Naive thymus-derived CD8-positive, alpha-beta T cell (primary cell): ENCODE measurements at places on chromosomes 2 and 18. TPM values are rescaled to one million over a fixed set of nuclear protein-coding genes. Genes with fewer than 3 reads are reported as not detected.
A peak's percentile ranks its signal among the peaks of the same experiment; 100 is the strongest.

GRCh38 chr18:25896956-25897355 lies 193.5 kb downstream of the SS18 start:
- DNase-seq = no peak

C2orf72 gene
- total RNA-seq = not detected

GRCh38 chr2:165423081-165423480 lies 46.4 kb upstream of the CSRNP3 start:
- no peak for DNase-seq

- no peak for DNase-seq
Measured at GRCh38 chr2:4762951-4763376, 929.2 kb upstream of the SOX11 start.

SGO2 gene
- 4.9 TPM for total RNA-seq

- no peak for DNase-seq
Measured at GRCh38 chr2:132974467-132975095, 304.6 kb upstream of the LYPD1 start.

- peak; percentile 46 for DNase-seq
Measured at GRCh38 chr18:62637807-62638687, 77.3 kb upstream of the PHLPP1 start.

ICA1L gene
- 4.7 TPM for total RNA-seq

REG1B gene
- not detected for total RNA-seq

SERPINB13 gene
- not detected for total RNA-seq

GRCh38 chr2:59177748-59178147 lies 936.6 kb upstream of the FANCL start:
- DNase-seq = no peak

NEU4 gene
- not detected for total RNA-seq

DAPL1 gene
- not detected for total RNA-seq

XIRP2 gene
- total RNA-seq = not detected

SMCHD1 gene
- total RNA-seq = 208 TPM

DNA sequence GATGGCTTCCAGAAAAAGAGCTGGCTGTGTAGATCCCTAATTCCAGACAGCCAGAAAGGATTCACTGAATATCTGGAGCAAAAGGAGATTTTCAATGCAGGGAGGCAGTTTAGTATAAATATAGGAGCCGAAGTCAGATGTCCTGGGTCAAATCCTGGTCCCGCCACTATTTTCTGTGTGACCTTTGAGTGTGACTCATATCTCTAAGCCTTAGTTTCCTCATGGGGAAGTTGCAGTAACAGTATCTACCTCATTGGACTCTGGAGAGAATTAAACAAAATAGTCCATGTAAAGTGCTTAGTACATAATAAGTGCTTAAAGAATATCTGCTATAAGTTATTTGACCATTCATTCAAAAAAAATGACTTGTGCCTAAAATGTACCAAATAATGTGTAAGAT lies 52.1 kb upstream of the ITGA6 start:
- no peak for DNase-seq

- DNase-seq = no peak
Measured at GRCh38 chr2:232871835-232872736, 2.0 kb downstream of the SNORC start.

MAIP1 gene
- 18.5 TPM for total RNA-seq

- peak; percentile 3 for DNase-seq
Measured at GRCh38 chr18:46343931-46344372, 239.8 kb downstream of the HAUS1 start.

- no peak for DNase-seq
Measured at GRCh38 chr2:198518935-198519334, 714.5 kb downstream of the PLCL1 start.

GRCh38 chr2:15556311-15556930 lies 4.7 kb downstream of the NBAS start:
- DNase-seq = no peak

ALLC gene
- total RNA-seq = not detected

DNA sequence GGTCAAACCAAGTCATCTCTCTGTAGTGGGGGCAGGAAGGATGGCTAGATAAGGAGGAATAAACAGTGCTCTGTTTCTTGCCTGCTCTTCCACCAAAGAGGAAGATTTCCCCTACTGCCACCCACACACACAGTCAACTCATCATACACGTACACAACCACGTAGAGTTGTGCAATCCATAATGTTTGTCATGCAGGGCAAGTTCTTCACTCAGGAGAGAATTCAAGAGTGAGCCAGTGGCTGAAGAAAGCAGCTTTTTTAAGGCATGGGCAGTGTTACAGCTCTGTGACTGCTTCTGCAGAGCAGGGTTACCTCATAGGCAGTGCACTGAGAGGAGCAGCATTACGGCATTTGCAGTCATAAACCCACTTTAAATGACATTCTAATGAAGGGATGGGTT lies 283.0 kb downstream of the RND3 start:
- no peak for DNase-seq

COLEC12 gene
- not detected for total RNA-seq

DNA sequence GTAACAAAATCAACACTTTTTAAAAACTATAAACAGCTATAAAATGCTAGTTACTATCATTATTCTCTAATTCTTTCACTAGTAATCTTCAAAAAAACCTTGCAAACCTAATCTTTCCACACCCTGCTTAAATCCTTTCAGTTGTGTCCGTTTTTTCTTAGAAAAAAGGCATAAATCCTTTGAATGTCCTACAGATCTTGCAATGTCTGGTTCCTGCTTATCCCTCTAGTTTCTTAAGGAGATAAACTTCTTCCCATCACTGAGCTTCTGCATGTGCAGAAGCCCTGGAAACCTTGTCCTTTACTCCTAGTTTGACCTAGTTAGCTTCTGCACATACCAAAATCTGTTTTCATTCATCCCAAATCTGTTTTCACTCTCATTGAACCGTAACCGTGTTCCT lies 1.3 kb upstream of the PNO1 start:
- DNase-seq = no peak

GRCh38 chr2:235492850-235493344 lies 946 bp upstream of the AGAP1 start:
- no peak for DNase-seq

- no peak for DNase-seq
Measured at GRCh38 chr18:25341831-25342230, 10.1 kb downstream of the ZNF521 start.

DNA sequence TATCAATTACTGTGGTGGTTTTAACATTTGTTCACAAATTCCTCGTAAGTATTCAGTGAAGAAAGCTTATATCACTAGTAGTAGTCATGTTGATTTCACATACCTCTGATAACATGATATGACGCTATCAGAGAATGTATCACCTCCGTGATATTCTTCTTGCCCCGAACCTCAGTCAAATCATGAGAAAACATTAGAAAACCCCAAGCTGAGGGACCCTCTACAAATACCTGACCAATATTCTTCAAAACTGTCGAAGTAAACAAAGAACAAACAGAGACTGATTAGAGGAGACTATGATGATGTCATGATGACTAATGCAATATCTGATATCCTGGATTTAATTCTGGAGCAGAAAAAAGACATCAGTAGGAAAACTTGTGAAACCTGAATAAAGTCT lies 85.6 kb upstream of the SPOPL start:
- no peak for DNase-seq

DNA sequence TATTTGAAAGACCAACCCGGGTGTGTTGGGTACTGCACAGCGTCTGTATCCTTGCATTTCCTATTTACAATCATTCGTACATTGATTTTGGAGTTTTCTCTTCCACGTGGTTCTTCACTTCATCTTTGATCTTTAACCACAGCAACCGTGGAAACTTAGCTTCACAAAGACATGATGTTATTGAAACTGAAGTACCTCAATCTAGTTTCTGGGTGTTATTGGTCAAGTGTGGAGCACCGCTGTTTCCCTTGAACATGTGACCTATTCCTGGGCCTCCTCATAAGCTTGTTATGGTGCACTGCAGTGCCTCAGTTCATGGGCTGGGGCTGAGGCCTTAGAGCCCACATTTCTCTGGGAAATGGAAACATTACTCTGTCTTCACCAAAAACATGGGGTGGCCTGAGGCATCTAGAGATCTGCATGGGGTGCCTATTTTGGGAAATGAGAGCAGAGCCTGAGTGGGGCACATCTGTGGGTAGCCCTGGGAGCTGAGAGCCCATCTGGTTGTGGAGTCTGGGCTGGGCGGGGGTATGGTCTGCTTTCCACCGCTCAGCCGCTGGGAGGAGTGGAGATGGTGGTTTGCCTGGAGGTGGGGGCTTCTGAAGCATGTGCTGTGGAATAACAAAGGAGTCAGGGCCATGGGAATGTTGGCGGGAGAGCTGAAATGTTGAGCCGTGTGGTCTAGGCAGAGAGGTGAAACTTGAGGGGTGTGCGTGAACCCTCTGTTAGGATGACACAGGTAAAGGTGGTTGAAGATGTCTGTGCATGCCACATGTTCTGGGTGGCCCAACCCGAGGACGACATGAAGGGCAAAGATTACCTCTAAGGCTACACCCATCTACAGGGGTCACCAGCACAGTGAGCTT lies 37.4 kb downstream of the ZNF236 start:
- peak; percentile 44 for DNase-seq

SFT2D3 gene
- total RNA-seq = 16.9 TPM

- DNase-seq = peak; percentile 66
Measured at GRCh38 chr18:54269893-54270844, 852 bp downstream of the POLI start.

NAT8 gene
- not detected for total RNA-seq

DNA sequence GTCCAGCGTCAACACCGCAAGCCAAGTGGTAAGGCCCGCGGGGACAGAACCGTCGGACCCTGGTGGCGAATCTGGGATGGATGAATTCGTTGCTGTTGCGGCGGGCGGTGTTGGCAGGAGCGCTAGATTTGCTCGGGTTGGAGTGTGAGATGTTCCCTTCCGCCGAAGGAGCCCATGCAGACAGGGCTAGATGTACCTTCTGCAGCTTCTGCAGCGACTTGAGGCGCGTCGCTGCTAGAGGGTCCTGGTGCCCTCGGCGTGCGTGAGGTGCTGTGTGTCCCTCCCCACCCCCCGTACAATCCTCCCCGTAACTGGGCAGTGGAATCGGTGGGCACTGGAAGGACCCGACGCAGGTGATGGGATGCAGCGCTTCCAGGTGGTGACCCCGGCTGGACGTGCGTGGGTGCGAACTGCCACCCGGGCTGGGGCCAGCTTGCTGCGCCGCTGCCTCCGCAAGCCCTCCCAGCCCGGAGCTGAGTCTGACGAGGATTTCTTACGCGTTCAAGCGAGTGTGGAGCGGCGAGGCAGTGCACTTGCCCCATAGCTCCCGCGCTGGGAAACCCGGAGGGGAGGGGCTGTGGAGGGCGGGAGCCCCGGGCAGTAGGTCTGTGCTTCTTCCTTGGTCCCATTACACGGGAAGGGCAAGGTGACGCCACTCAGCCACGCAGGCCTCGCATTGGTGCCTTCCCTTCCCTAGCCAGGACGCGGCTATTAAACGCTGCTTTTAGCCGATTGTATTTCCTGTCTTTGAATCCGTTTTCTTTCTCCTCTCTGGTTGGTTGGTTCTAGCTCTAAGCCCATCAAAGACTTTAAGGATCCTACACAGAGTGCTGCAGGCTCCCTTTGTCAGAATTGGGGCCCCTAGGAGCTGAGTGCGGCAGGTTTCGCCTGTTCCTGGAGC lies 34.2 kb downstream of the CHRNA1 start:
- peak; percentile 65 for DNase-seq

- DNase-seq = no peak
Measured at GRCh38 chr2:179842498-179843153, 18.8 kb downstream of the ZNF385B start.

GRCh38 chr18:54671291-54671881 lies 80.3 kb downstream of the DYNAP start:
- DNase-seq = no peak

- no peak for DNase-seq
Measured at GRCh38 chr2:3324404-3325281, 53.0 kb downstream of the EIPR1 start.

DNA sequence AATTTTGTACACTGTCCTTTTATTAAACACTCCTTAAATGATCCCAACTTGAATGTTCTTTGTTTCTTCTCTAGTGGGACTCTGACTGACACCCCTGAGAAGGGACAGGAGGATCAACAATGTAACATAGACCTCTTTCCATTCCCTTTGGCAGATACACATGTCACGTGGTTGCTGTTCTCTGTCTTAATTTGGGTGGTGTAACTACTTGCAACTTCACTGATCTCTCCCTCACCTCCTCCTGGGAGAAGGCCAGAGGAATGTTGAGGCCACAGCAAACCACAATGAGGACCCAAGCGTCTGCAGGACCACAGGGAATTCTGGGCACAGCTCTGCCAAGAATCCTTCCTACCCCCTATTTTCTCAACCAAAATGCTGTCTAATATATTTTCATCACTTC lies 205.6 kb downstream of the RTP5 start:
- no peak for DNase-seq

TRABD2A gene
- total RNA-seq = 165 TPM

SOX11 gene
- total RNA-seq = not detected

GRCh38 chr2:235677276-235677788 lies 183.5 kb downstream of the AGAP1 start:
- no peak for DNase-seq

DNA sequence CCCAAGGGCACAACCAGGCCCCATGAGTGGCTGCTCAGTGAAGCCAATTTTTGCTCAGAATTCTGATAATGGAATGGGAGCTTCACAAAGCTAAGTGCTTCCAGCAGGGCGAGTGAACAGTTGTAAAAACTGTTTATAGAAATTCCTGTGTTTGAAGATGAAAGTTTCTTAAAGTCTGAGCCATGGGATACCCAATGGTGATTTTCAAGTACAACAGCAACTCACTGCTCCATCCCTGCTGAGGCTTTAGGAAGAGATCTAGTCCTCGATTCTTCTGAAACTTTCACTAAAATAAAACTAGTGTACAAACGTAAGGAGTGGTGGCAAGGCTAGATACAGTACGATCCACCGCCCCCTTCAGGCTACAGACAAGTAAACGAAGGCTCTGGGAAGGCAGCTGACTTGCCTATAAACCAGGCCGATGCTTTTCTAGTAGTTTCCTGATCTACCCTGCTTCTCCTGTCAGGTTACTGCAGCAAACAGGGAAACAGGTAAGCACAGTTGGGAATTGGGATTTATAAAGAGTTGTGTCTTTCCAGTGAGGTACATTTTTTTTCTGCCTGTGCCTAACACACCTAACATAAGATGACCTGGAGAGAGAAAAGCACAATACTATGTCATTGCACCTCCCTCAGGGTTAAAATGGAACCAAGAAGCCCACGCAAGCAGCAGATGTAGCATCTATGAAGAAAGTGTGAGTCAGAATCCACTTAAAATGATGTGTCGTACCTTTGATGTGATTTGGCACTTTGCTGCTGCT lies 108.7 kb downstream of the UXS1 start:
- peak; percentile 43 for DNase-seq

DNA sequence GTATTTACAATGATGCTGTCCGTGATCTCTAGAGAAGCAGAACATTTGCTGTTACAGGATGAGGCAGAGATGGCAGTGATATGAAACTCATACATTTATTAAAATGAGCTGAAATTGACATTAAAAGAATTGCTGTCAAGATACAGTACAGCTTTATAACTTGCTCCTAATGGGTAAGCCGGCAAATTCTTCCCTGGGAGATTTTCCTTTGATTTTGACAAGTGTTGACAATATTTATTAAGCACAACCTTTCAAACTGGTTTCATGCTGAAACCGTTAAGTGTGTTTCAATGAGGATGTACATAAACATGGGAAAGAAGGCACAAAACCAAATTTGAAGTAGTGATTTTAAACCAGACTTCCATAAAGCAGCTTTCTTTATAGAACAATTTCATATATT lies 45.5 kb downstream of the SPHKAP start:
- no peak for DNase-seq

- DNase-seq = no peak
Measured at GRCh38 chr18:45464619-45465018, 150.7 kb upstream of the SLC14A2 start.

GRCh38 chr2:104873689-104874054 lies 19.8 kb downstream of the POU3F3 start:
- DNase-seq = no peak

IL37 gene
- not detected for total RNA-seq

C1QL2 gene
- total RNA-seq = not detected

GRCh38 chr2:58072102-58072501 lies 25.5 kb downstream of the VRK2 start:
- no peak for DNase-seq
